GM19239 (cell line): ENCODE measurements at places on chromosomes 6 and 20.

DNA sequence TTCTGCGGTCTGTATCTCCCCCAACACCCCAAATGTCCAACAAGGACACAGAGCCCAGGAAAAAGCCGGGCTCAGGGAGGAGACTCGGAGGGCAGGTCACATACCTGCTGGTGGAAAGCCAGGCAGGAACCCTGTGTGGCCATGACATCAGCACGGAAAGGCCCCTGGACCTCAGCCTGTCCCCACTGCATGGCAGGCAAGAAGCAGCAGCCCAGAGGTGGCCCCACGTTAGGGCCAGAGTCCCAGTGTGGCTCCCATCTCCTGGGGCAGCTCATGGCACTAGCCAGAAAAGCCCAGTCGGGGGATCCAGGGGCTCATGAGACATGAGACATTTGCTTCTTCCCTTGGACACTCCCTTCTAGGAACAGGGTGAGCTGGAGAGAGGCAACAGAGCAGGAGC lies 258.7 kb downstream of the DLL1 start:
- DNase-seq, result no peak

DNA sequence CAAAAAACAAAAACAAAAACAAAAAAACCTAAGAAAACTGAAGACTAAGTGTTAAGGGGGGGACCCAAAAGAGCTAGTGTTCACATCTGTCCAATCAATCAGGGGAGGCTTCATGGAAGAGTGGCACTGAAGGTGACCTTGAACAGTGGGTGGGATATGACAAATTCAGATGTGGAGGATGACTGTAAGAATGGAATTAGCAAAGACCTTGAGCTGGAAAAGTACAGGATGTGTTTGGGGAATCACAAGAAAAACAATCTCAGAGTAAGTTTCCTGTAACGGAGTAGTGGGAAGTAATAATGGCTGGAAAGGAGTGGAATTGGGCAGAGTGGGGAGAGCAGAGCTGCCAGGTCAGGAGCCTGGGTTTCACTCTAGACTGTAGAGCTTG lies 2.9 kb upstream of the IER3 start:
- no peak for DNase-seq

DNA sequence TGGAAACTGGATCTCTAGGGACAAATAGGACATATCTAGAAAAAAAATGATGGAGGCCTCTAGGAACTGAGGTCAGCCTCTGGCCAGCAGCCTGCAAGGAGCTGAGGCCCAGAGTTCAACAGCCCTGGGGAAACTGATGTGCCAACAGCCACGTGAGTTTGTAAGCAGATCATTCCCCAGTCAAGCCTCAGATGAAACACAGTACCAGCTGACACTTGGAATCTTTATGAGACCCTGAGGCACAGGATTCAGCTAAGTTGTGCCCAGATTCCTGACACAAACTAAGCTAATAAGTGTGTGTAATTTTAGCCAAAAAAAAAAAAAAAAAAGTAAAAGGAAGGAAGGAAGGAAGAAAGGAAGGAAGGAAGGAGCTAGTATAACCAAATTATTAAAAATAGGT lies 1059.8 kb upstream of the MAP3K7 start:
- no peak for DNase-seq

DNA sequence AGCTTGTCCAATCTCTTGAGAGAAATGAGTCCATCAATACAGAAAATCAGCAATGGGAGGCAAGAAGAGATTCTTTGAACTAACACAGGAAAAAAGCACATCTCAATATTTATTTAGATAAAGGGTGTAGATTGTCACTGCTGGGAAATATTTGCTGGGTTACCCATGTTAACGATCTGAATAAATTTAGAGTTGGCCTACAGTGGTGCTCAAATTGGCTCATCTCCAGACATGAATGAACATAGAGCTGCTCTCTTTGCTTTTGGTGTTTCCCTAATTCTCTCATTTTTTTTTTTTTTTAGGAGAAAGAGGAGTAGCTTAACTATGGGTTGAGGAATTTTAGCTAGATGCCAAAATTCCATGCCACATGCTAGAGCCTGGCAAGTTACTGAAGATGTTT lies 471.2 kb downstream of the PKHD1 start:
- no peak for DNase-seq
